Activated naive CD4-positive, alpha-beta T cell (primary cell): ENCODE measurements at places on chromosomes 6 and 20.

DNA sequence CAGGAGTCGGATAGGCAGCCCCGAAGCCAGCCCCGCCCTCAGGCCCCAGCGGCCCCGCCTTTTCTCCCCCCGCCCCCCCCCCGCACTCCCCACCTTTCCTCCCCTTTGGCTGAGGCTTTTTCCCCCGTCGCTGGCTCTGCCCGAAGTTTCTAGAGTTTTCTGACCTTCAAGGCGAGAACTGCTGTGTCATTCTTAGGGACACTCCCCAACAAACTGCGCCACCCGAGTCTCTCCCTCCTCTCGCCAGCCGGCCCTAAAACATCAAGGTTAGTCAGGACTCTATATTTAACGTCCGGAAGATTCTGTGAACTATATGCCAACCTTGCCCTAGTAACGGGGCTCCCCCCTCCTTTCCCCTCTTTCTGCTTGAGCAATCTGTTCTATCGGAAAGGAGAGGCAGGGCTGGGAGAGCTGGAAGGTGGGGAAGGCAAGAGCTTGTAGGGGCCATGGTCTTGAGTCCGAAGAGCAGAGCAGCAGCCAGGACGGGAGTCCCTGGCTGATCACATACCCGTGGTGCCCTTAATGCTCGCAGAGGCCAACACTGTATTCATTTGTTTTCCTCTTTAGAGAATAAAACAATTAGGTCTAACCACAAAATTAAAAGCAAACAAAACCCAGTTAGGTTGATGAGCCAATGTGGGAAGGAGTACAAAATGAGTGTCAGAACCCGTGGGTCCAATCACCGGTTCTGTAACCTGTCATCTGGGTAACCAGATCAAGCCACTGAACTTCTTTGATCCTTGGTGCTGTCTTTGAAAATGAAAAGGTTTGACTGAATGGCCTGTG is 5.3 kb upstream of the HSPA1B start:
- peak; percentile 39 for DNase-seq

GRCh38 chr20:3887876-3888620 is 1.1 kb upstream of the PANK2 start:
- no peak for DNase-seq

- no peak for DNase-seq
Measured at GRCh38 chr6:69732045-69732444, 64.8 kb downstream of the LMBRD1 start.

GRCh38 chr6:35185302-35185681 is 28.5 kb upstream of the SCUBE3 start:
- no peak for DNase-seq

DNA sequence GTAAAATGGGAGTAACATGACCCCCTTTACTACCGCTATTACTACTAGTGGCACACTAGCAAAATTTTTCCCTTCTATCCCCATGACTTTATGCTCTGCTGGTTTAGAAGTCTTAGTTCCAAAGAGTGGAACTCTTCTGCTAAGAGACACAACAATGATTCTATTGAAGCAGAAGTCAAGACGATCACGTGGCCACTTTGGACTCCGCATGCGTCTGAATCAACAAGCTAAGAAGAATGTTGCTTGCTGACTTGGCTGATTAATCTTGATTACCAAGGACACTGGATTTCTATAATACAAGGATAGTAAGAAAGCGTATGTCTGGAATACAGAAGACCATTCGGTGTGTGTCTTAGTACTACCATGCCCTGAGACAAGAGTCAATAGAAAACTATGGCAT is 244.7 kb upstream of the BTBD3 start:
- DNase-seq: no peak

- DNase-seq: no peak
Measured at GRCh38 chr6:136618086-136618485, 67.9 kb upstream of the MAP7 start.

DNA sequence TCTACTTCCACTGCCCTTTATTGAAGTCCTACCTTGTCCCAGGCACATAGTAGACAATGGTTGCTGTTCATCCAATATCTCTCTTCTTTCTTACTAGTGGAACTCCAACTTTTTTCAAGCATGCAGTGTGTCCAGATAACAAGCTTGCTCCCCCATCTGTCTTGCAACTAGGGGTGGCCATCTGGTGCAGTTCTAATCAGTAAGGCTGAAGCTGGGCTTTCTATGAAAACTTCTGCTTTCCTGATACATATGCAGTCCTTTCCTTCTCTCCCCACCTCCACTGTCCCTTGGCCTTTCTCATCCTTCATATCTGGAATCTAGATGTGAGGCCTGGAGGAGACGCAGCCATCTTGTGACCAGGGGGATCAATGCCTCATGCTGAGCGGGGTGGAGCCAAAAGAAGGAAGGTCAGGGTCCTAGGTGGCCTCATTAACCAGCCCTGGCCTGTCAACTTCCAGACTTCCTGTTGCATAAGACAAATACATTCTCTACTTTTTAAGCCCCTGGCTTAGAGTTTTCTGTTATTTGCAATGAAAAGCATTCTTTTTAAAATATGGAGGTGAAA is 59.6 kb upstream of the ZFP64 start:
- DNase-seq: no peak

DNA sequence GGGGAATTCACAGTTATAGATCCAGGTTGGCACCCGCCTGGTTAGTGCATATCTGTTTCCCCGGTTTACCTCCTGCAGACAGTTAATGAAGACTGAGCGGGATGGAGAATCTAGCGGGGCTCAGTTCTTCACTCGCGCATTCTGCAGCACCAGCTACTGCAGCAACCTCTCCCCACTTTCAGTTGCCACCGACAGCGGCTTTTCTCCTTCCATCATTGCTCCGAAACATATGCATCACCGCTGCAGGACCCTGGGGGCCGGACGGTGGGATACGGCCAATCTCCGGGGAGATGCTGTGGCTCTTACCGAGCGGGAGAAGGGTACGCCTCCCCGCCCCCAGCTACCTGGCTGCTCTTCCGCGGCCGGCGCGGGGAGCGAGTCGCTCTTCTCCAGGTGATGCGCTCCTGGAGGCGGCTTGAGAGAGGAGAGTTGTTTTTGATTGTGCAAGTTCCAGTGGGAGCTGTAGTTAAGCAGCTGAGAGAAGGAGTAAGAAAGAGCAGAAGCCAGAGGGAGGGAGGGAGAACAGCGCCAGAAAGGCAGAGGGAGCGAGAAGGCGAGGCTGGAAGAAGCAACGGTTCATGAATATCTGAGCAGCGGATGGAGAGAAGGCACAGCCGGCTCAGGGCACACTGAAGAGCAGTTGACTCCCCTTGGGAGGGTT is at the start of gene SGK1:
SGK1 (minus strand) TSS at position 642 of the 661 bp plus-strand sequence. CDS start 652 bp downstream, outside the sequence.
- peak; percentile 24 for DNase-seq

DNA sequence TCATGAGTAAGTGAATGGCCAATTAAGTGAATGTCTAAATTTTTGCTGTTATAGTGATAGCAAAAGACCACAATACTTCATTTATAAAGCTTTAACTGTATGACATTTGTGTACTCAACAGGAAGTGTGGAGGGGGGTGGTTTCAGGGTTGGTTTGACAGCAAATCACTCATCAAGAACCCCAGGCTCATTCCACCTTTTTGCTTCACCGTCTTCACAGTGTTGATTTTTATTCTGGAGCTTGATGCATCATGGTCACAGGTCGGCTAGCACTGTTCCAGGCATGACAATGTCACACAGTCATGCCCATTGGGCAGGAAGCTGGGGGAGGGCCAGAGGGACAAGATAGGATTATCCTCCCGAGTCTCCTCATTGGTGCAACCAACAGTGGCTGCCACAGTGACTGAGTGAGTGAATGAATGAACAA is 75.0 kb downstream of the MDGA1 start:
- DNase-seq: no peak

DNA sequence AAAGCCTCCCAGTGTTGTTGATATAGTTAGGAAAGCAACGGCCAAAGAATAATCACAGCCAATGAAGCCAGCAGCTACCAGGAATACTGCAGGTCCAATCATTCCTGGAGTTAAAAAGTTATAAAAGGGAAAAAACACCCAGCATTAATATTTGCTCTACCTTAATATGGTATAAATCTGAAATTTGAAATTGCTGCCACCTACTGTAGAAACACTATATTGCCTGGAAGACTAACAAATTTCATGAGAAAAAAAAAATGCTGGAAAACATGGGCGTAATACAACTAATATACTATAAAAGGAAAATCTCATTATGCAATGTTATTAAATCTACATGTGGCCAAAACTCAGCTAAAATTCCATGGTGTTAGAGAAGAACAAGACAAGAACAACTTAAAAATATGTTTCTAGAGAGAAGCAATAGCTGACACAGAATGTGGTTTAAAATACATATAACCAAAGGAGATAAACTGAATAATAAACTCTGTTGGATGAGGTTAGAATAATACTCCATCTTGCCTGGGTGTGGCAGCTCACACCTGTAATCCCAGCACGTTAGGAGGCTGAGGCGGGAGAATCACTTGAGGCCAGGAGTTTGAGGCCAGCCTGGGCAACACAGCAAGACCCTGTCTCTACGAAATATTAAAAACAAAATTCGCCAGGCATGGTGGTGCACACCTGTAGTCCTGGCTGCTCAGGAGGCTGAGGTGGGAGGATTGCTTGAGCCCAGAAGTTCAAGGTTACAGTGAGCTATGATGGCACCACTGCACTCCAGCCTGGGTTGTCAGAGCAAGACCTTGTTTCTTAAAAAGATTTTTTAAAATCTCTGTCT is 43.1 kb downstream of the SLC17A5 start:
- DNase-seq: no peak
